Activated CD8-positive, alpha-beta memory T cell treated with anti-CD3 and anti-CD28 coated beads, Interleukin-2, amount 10 ng/mL, durations not matched to agents 7 days and 5 days (primary cell): ENCODE measurements at places on chromosomes 6 and 20. TPM values are rescaled to one million over a fixed set of nuclear protein-coding genes. Genes with fewer than 3 reads are reported as not detected.

- DNase-seq = no peak
- no peak overlapping the region for H3K27ac ChIP-seq
- no peaks in the 10 kb centered on the region for H3K36me3 ChIP-seq
- peaks cover 2% of the 10 kb centered on the region for H3K27me3 ChIP-seq
- H3K4me1 ChIP-seq = no peaks in the 10 kb centered on the region
These were observed 99.8 kb downstream of the TTLL2 start for GRCh38 chr6:167424700-167425099.

GRCh38 chr20:57856658-57857057 is 146.8 kb upstream of the PMEPA1 start:
- no peaks in the 10 kb centered on the region for H3K36me3 ChIP-seq
- no peak overlapping the region for H3K4me3 ChIP-seq
- peaks cover 17% of the 10 kb centered on the region for H3K4me1 ChIP-seq
- H3K27me3 ChIP-seq = peaks cover 22% of the 10 kb centered on the region
- DNase-seq = peak; percentile 50
- no peak overlapping the region for H3K27ac ChIP-seq

GRCh38 chr6:158502263-158502950 is 57.5 kb upstream of the TMEM181 start:
- H3K4me3 ChIP-seq = no peak overlapping the region
- no peaks in the 10 kb centered on the region for H3K4me1 ChIP-seq
- H3K36me3 ChIP-seq = peaks cover 5% of the 10 kb centered on the region
- H3K27ac ChIP-seq = no peak overlapping the region
- no peaks in the 10 kb centered on the region for H3K27me3 ChIP-seq

GRCh38 chr20:57586370-57586793 is 25.5 kb downstream of the PCK1 start:
- no peak overlapping the region for H3K27ac ChIP-seq
- no peak for DNase-seq
- H3K27me3 ChIP-seq = peaks cover 16% of the 10 kb centered on the region
- no peak overlapping the region for H3K4me3 ChIP-seq
- no peaks in the 10 kb centered on the region for H3K4me1 ChIP-seq
- H3K36me3 ChIP-seq = no peaks in the 10 kb centered on the region

The PPP1R14C gene
- not detected for total RNA-seq

DNA sequence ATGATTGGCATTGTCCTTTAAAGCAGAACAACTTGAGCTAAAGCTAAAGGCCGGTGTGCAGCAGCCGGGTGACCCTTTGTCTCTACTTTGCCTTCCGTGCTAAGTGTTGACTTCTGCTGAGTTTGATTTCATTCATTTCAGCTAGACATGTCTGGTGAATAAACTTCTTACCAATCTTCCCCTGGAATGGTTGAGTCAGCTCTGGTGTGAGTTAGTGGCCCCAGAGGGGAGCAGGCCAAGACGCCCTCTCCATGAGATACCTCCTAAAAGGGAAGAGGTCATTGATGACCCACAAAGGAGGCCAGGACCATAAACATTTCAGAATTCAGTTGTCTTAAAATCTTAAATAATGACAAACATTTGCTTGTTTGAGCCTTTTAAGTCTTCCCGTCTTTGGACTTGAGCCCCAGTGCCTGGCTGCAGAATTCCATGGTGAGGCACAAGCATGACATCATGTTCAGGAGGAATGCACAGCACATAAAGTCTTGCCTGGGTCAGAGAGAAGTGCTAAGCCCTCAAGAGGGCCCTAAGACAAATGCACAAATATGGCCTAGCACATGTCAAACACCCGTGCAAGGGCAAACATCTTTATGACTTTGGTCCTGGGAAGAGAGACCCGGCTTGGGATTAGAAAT is 96.3 kb upstream of the NEDD9 start:
- H3K36me3 ChIP-seq = peaks cover 65% of the 10 kb centered on the region
- no peak overlapping the region for H3K27ac ChIP-seq
- H3K4me3 ChIP-seq = no peak overlapping the region
- no peaks in the 10 kb centered on the region for H3K27me3 ChIP-seq
- H3K4me1 ChIP-seq = peaks cover 73% of the 10 kb centered on the region

GRCh38 chr20:5470458-5470857 is 153.7 kb upstream of the PROKR2 start:
- DNase-seq = no peak
- no peak overlapping the region for H3K4me3 ChIP-seq
- H3K4me1 ChIP-seq = no peaks in the 10 kb centered on the region
- peaks cover 17% of the 10 kb centered on the region for H3K27me3 ChIP-seq
- no peaks in the 10 kb centered on the region for H3K36me3 ChIP-seq
- H3K27ac ChIP-seq = no peak overlapping the region

The ZBTB24 gene
- total RNA-seq = 17.5 TPM

The SIRPA gene
- total RNA-seq = not detected

The NKAIN2 gene
- not detected for total RNA-seq

The CST4 gene
- total RNA-seq = not detected
